ENCODE measurements at places on chromosomes 7 and 10. TPM values are rescaled to one million over a fixed set of nuclear protein-coding genes. Genes with fewer than 3 reads are reported as not detected.

The IMPDH1 gene
- total RNA-seq: 95.8 TPM

The LIPJ gene
- total RNA-seq: not detected

The NUTM2D gene
- total RNA-seq: 2.2 TPM

DNA sequence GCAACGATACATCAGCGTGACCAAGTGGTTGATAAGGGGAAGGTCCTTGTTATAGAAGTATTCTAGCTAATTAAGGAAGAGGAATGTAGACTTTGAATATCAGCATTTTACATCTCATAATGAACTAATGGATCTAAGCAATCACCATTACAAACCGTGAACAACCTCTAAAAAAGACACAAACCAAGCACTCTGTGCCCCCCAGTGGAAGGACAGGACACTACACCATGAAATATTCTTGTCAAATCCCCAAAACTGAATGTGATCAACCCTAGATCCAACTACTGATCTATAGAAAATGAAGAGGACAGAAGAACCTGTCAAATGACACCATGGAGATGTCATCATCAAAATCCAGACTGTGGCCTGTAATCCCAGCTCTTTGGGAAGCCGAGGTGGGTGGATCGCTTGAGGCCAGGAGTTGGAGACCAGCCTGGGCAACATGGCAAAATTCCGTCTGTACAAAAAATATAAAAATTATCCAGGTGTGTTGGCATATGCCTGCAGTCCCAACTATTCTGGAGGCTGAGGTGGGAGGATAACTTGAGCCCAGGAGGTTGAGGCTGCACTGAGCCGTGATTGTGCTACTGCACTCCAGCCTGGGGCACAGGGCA is 111.3 kb upstream of the CARD11 start:
- DNase-seq: peak; percentile 46

DNA sequence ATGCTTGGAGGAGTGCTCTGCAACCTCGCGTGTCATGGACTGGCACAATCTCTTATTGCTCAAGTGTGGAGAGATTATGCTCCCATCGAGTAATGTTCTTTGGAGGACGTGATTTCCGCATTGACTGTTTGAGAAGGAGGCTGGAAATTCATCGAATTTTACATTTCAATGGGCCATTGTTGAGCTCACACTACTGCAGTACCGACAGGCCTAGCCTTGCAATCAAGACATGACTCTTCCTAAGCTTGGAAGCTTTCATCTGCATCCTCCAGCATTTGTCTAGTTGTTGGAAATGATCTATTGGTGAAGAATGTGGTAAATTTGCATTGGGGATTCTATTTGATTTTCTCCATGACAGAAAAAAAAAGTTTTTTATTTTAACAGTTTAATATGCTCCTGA is 156.8 kb downstream of the FZD1 start:
- no peak for DNase-seq

DNA sequence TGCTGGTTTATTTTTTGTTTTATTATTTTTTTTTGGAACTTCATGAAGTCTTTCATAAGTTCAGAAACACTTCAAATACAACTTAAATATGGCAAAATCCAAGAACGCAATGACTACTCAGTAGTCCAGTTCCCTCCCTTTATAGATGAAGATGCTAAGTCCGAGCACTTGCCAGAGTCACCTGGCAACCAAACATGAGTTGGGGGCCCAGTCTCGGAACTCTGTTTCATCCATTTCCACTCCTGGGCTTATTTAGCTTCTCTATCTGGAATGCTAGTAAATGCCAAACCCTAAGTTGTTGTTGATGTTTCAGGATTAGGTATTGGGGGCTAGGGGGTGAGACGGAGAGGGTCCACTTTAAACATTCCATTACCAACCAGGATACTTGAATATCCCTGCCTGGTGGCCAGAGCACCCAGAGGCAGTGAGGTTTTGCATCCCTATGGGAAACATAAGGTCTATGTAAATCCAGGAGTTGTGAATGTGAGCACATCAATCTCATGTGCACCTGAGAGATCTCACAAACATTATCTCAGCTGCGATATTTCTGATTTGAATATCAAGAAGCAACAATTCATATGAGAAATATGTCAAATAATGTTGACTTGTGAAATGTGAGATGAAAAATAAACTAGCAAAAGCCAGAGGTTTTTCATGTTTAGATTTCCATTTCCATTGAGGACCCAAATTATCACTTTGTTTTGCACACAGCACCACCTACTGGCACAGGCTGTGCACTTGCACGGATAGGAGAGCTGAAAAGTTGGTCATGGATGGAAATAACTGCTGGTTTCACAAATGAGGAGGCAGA is 129.3 kb downstream of the PKD1L1 start:
- DNase-seq: peak; percentile 2

DNA sequence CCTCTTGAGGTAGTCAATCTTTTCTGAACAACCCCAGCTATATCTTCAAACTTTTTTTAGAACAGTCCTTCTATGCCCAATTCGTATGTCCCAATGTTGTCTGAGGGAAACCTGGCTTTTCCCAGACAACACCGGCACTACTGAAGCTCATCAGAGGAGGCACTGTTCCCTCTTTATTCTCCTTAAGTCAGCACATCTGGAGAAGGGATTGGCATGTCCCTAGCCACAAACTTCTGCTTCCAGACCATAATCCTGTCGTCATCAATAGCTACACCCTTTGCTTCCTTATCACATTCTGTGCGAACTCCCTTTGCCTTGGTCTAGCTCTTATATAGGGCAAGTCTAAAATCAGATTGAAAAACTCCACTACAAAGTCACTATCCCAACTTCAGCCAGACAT is 22.9 kb downstream of the PON3 start:
- DNase-seq: no peak

GRCh38 chr10:43056568-43057011 is 20.3 kb upstream of the RET start:
- DNase-seq: no peak

- DNase-seq: no peak
Observed at GRCh38 chr7:92751902-92752901, 84.2 kb downstream of the CDK6 start.

- DNase-seq: no peak
Observed at GRCh38 chr7:151607464-151607867, 87.8 kb upstream of the RHEB start.

DNA sequence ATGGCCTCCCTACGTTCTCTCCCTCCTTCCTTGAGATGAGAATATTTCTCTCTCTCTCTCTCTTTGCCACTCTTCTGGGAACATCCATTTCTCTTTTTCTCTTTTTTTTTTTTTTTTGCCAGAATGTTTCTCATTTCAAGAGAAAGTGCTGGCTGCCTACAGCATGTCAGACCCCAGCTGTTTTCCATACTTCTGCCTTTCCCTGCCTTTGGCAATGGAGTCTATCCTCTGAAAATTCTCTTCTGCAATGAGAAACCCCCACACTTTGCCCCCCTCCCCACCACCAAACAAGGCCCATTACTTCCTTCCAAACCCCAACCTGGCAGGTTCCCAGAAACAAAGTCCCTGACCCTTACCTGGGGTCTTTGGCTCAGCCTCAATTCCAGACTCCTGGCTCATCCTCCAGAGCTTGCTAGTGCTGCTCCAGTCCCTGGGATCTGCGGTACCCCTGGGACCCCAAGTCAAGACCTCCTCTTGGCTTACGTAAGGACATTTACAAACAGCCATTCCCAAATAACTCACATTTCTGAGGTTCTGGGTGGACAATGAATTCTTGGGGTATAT is 17.4 kb upstream of the CCL26 start:
- DNase-seq: no peak

GRCh38 chr10:79025199-79025832 is 43.5 kb upstream of the ZMIZ1 start:
- DNase-seq: no peak

DNA sequence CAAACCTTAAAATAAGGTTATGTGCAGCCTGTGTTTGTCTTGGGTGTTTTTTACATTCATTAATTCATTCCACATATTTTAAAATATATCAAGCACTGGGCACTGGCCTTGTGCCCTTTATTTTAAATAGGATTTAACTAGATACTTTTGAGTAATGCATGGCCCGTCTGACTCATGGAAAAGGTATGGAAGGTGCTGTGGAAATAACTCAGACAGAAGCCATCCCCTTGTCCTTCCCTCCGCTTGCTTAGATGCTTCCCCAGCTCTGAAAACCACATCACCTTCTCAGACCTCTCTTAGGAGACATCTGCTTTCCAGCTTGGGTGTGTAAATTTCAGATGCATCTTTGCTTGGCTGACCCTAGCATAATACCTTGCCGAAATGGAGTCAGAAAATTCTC is 30.5 kb downstream of the SLC18A2 start:
- no peak for DNase-seq

- no peak for DNase-seq
Observed at GRCh38 chr10:129956876-129957673, 7.0 kb downstream of the EBF3 start.

GRCh38 chr10:94131885-94132284 is 138.2 kb downstream of the PLCE1 start:
- no peak for DNase-seq

DNA sequence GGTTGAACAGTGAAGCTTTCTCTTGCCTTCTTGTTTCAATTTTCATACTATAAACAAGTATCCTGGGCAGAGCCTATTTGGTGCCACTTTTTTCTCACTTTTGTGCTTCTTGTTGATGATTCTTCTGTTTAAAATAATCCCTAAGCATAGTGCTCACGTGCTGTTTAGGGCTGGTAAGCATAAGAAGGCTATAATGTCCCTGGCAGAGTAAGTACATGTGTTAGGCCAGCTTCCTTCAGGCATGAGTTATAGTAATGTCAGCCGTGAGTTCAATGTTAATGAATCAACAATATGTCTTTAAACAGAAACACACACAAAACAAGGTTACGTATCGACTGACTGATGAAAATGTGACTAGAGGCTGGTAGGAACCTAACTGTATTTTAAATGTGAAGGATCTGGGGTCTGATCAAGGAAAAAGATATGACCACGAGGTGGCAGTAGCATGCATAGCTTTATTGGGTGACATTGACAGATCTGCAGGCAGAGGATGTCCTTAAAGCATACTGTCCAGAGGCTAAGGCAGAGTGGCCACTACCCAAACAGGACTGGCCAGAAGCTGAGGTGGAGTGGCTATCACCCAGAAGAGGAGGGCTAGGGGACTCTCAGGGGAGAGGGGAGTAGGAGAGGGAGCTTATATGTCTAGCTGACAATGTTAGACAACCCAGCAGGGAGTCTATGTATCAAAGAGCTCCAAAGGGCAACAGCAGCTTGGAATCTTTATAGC is 113.7 kb downstream of the BRAF start:
- DNase-seq: peak; percentile 53
